Breast epithelium (tissue), 4 donors: ENCODE measurements at places on chromosomes 4 and X. TPM values are rescaled to one million over a fixed set of nuclear protein-coding genes. Genes with fewer than 3 reads are reported as not detected.

DNA sequence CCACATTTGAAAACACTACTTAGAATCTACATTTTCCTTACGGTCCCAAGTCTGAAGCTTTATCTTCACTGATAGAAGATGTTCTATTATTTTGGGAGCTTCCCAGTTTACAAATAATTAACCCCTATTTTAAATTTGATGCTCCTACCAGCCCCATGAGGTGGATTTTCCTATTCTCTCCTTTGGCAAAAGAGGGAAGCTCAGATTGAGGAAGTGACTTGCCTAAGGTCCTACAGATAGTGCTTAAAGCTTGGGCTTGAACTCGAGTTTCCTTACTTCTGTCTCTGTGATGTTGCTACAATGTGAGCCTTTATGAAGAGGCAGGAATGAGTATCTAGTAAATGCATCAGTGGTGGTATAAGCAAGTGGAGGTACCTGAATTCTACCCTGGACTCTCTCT lies 27.5 kb downstream of the HEPH start:
- no peak for DNase-seq

- no peak for DNase-seq
These were observed 8.3 kb upstream of the XK start for GRCh38 chrX:37677243-37677642.

GRCh38 chr4:134787315-134787714 lies 585.7 kb upstream of the PABPC4L start:
- no peak for DNase-seq

- DNase-seq = no peak
These were observed 22.5 kb downstream of the MID1 start for GRCh38 chrX:10597871-10598270.

GRCh38 chr4:4852591-4853362 lies 6.7 kb upstream of the MSX1 start:
- no peak for DNase-seq

GRCh38 chrX:21911481-21911880 lies 29.0 kb upstream of the SMS start:
- DNase-seq = no peak

GRCh38 chr4:137572163-137572562 lies 39.9 kb upstream of the PCDH18 start:
- no peak for DNase-seq

DNA sequence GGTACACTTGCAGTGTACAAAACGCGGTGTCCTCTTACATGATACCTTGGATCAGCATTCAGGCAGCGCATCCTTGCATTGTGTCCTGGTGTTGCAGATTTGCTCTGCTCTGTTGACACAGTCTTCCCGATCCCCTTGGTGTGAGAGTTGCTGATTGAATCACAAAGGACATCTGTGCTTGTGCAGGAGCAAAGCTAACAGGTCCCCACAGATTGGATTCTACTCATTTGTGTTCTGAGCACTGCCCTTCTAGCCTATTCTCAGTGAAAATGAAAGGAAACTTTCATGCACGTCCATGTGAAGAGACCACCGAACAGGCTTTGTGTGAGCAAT lies 171.4 kb downstream of the FRMPD4 start:
- DNase-seq = no peak

CXCL1 gene
- 31.3 TPM for total RNA-seq
